NCI-H1694 treated with DMSO at 0.1 percent for 48 hours (cell line): ENCODE measurements at places on chromosomes 3 and 15.

- no peak for DNase-seq
These were observed 194.6 kb downstream of the SOX2 start for GRCh38 chr3:181906338-181906737.

GRCh38 chr3:43411429-43411828 lies 125.1 kb downstream of the SNRK start:
- DNase-seq: no peak

GRCh38 chr3:172082269-172082668 lies 42.9 kb downstream of the FNDC3B start:
- no peak for DNase-seq

DNA sequence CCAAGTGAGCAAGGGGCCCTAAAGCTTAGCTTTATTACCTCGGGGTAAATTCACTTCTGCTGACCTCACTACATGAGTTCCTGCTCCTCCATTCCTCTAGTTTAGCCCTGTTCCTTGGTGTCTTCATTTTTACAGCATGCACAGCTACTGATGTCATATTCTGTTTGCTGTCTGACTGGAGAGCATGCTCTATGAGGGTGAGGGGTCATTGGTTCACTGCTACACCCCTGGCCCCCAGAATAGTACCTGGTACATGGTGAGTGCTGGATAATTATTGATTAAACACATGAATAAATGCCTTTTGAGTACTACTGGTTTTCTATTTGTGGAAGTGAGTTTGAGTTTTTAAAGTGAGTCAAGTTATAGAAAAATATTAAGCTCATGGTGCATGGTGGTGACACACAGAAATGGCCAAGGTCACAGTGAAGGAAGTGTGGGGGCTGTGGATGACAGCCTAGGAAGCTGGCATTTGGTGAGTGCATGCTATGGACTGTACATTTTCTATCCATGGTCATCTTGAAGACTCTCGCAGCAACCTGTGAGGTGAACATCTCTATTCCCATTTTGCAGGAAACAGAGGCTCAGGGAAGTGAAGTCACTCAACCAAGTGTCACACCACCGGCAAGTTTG lies 34.0 kb downstream of the RPLP1 start:
- DNase-seq: no peak

DNA sequence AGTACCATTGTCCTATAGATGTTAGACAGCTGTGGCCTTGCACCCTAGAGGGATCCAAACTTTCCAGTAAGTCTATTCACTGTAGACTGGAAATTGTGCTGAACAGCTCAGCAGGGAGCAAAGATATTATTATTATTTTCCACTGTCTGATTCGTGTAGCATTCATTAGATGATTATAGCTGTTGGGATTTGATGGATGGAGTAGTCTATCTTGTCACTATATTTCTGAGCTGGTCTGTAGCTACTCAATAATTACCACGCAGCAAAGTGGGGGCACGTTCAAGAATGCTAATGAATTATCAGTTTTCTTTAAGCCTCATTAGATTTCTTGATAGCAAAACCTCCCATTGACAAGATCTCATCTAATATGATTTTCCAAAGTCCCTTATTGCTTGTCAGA lies 113.2 kb downstream of the RTP4 start:
- DNase-seq: no peak

DNA sequence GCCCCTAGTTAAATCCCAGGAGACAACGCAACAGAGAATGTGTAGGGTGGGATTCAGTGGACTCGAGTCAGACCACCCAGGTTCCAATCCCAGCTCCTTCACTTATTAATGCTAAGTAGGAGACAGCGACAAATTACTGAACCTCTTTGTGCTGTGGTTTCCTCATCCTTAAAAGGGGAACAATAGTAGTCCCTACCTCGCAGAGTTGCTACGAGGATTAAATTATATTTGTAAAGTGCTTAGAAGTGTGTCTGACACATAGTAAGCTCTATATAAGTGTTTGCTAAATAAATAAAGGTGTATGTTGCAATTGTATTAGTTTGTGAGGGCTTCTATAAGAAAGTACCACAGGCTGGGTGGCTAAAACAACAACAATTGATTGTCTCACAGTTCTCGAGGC lies 58.0 kb upstream of the PPARG start:
- DNase-seq: no peak

- peak; percentile 81 for DNase-seq
These were observed 21.3 kb upstream of the GATM start for GRCh38 chr15:45399381-45400212.

DNA sequence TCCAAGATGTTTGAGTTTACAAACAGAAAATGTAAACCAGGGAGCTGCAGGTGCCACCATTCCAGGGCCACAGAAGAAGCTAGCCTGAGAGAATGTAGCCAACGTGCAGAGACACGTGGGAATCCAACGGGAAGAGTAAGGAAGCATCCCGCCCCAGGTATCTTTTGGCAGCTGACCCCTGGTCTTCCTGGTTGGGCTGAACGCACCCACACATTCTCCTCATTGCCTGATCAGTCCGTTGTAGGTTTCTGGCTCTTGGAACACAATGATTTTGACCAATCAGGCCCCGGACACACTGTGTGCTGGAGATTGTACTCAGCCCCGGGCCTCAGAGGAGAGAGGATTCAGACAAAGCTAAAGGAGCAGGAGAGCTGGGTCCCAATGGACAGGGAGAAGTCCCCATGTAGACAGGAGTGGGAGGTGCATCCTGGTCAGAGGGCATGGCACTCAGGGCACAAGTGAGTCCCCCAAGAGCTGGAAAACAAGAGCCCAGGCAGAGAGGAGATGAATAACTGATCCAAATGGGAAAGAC lies 102.3 kb downstream of the TPRA1 start:
- DNase-seq: no peak

GRCh38 chr3:44522494-44522933 lies 32.5 kb upstream of the ZKSCAN7 start:
- no peak for DNase-seq

DNA sequence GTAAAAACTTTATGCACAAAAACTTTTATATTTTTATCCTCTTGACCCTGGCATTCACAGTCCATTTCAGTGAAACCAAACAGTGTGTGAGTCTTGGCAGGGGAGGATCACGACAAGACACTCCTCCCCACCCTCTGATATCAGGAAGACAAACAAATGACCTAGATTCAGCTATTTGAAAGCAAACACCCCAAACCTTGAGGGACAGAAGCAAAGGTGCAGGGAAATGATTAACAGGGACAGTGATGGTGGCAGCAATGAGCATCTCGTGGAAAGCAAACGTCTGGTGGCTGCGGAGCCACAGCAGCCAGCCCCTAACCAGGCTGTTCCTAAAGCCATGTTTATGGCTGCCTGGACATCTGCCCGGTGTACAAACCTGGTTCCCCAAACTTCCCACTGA lies 52.1 kb downstream of the FSIP1 start:
- no peak for DNase-seq

DNA sequence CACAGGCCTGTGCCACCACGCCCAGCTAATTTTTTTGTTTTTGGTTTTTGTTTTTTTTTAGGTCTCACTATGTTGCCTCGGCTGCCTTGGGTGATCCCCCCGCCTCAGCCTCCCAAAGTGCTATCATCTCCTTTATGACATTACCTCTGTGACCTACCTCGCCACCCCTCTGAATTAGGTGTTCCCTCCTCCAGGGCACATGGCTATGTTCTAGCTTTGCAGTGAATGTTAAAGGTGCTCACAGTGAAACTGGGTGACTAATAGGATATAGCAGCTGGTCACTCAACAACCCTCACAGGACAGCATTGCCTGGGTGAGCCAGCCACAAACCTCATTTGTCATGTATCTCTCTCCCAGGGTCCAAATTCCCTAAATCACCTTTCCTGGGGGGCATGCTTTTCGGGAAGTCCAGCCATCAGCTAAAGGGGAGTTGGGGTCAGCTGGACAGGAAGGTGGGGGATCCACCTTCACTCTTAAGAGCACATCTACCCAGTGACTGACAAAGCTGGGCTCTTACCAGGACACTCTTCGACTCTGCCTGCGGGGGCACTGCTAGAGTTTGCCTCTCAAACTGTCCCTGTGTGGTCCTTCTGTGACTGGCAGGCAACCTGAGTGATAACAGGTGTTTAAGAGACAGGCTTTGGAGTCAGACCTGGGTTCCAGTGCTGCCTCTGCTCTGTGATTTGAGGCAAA lies 1.6 kb upstream of the TTLL3 start:
- no peak for DNase-seq

DNA sequence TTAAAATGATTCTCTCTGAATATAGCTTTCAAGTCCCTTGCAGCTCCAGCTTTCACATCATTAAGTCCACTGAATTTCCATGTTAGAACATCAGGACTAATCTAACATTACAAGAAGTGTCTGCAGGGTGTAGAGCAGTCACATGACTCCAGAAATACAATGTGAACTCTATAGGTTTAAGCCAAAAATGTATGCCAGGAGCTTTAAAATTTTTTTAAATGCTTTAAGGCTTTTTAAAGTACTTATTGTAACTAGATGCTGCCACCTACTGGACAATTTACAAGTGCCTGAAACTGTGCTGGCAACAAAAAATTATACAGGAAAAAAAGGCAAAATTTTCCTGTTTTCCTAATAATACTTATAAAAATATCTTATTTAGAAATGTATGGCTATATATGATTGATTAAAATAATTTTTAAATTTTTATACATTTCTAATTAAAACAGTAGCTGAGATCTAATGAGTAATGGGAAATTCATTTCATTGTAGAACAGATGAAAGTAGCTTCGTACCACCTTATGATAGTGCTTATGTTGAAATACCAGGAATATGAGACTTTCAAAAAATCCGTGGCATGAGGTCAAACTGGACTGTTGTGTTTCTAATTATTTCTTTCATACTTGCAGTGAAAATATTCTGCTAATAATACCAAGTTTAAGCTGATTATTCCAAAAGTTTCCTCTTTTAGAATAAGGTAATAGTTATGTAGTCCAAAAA lies 25.7 kb downstream of the FSIP1 start:
- DNase-seq: peak; percentile 82

DNA sequence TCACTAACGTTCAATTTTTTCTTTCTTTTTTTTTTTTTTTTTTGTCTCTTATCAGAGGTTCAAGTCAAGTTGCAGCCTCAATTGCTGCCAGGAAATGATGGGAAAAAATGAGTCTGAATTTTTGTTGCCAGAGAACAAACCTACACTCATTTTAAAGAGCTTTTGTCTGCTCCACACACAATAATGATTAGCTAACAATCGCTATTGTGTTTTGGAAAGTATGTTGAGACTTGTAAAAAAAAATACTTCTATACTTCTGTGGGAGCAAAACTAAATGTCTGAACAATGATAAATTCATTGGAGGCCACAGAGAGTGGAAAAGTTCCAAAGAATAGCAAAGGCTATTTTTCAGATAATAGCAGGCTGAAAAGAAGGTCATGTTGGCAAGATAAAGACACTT lies 176.3 kb upstream of the LMCD1 start:
- no peak for DNase-seq

DNA sequence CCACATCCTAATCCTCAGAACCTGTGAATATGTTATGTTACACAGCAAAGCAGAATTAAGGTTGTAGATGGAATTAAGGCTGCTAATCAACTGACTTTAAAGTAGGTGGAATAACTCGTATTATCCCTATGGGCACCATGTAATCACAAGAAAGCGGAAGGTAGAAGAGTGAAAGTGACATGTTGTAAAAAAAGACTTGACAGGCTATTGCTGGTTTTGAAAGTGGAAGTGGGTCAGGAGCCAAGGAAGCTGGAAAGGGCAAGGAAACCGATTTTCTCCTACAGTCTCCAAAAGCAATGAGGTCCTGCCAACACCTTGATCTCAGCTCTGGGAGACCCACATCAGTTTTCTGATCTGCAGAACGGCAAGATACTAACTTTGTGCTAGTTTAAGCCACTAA lies 6.6 kb downstream of the TP63 start:
- DNase-seq: no peak

DNA sequence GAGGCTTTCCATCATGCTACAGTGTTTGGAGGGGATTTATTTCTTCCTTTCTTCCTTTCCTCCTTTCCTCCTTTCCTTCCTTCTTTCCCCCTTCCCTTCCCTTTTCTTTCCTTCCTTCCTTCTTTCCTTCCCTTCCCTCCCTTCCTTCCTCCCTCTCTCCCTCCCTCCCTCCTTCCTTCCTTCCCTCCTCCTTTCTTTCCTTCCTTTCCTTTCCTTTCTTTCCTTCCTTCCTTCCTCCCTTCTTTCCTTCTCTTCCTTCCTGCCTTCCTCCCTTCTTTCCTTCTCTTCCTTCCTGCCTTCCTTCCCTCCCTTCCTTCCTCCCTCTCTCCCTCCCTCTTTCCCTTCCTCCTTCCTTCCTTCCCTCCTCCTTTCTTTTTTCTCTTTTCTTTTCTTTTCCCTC lies 127.2 kb downstream of the EPHA3 start:
- no peak for DNase-seq

DNA sequence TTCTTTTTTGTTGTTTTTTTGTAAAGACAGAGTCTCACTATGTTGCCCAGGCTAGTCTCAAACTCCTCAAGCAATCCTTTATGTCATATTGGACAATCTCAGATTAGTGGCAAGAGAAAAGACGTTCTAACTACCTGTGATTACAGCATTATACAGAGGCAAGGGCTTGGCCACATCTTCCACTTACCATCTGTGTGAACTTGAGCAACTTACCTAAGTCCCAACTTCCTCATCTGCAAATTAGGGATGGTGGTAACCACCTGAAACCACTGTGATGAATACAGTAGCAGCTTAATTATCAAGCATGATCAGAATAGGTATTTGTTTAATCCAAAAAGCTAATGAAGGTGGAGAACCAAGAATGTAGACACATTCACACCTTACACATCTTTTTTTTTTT lies 16.1 kb downstream of the LRRC2 start:
- no peak for DNase-seq

- DNase-seq: no peak
These were observed 13.0 kb downstream of the THBS1 start for GRCh38 chr15:39593656-39594445.

GRCh38 chr3:36843065-36844051 lies 79.0 kb upstream of the DCLK3 start:
- DNase-seq: no peak

- DNase-seq: no peak
These were observed 28.6 kb upstream of the ANKDD1A start for GRCh38 chr15:64883100-64883581.

- peak; percentile 24 for DNase-seq
These were observed 9.3 kb downstream of the COLQ start for GRCh38 chr3:15512166-15512565.

- no peak for DNase-seq
These were observed 1.3 kb downstream of the MYRIP start for GRCh38 chr3:39810647-39811161.

- peak; percentile 1 for DNase-seq
These were observed 34.9 kb downstream of the PPP1R2 start for GRCh38 chr3:195508185-195508584.

DNA sequence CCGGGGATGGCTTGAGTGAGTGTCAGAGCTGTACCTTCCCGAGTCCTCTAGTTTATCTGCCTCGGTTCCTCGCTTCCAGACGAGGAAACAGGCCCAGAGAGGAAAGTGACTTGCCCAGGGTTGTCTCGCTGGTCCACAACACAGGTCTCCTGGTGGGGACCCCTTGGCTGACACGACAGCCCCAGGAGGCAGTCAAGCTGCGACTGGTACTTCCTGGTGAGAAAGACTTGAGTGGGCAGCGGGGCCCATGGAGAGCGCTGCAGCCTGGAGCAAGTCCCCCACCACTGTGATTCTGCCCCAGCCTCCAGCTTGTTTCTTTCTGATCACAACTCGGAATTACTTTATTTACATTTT lies 600 bp upstream of the CHRNA5 start:
- DNase-seq: no peak
